ENCODE measurements at places on chromosomes 7 and 10.

GRCh38 chr7:76338298-76339084 is 20.3 kb downstream of the YWHAG start:
- no peak for DNase-seq

DNA sequence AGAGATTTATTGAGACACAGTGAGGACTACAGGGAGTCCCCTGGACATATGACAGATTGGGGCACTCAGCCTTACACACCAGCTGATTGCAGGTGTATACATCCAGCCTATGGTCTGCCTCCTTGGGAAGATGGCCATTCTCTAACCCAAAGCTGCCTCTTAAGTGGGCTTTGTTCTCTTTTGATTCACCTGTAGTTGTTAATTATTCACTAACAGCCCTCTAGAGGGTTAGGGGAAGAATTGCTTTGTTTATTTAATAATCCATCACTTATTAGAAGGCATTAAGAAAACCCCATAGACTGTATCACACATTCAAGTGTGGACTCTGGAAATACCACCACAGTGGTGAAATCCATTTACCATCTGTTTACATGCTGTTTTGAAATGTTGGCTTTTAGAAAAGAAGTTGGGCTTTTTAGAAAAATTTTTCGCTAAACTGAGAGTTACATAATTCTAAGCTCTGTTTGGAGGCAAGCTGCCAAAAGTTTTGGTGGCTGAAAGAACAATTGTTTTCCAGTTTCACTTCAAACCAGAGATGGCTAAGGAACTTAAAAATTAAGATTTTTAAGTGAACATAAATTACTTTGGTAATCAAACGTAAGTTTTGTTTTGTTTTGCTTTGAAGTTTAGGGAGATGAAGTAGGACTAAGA is 379.1 kb downstream of the ADRA2A start:
- DNase-seq, result no peak

- no peak for DNase-seq
Measured at GRCh38 chr10:20984662-20985061, 87.6 kb upstream of the NEBL start.

- DNase-seq, result no peak
Measured at GRCh38 chr7:29116361-29117200, 29.8 kb downstream of the CPVL start.

- DNase-seq, result no peak
Measured at GRCh38 chr7:1418505-1419309, 40.6 kb downstream of the MICALL2 start.

- DNase-seq, result no peak
Measured at GRCh38 chr10:44619975-44620374, 235.1 kb upstream of the CXCL12 start.

GRCh38 chr7:98217623-98218582 is 6.7 kb downstream of the BHLHA15 start:
- DNase-seq, result no peak

DNA sequence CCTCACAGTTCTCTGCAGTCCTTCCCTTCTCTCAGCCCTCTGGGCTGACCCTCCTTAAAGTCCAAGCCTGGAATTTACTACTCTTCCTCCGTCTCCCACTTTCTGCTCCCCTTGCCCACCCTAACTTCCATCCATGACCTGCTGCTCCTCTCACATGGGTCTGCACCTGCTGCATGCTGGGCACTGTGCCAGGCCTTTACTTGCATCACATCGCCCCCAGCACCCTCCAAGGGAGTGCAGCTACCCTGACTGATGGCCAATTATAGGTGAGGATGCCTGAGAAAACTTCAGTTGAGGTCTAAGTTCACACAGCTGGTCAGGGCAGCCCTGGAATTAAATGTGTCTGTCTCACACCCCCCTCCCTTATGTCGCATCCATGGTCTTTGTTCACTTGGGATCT is 53.6 kb upstream of the ZPBP start:
- DNase-seq, result peak; percentile 37

GRCh38 chr7:149753375-149754233 is 19.8 kb downstream of the ZNF467 start:
- no peak for DNase-seq

DNA sequence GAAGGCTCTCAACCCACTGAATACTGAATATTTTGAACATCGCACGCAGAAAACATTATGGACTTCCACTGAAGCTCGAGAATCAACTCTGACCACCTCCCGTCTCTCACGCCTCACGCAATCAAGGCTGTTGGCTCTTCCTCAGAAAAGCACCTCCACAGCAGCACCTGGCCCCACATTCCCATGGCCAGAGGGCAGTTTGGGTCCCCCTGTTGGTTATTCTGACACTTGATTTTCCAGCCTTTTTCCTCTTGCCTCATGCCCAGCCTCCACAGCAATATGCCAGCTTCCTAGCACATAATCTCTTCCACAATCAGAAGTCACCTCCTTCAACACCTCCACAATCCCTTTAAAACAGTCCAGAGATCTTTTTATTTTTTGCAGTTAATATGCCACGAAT is 55.9 kb downstream of the SVOPL start:
- no peak for DNase-seq

- DNase-seq, result no peak
Measured at GRCh38 chr10:27784272-27784671, 38.7 kb upstream of the MKX start.
